ENCODE measurements at places on chromosomes 6 and 20.

DNA sequence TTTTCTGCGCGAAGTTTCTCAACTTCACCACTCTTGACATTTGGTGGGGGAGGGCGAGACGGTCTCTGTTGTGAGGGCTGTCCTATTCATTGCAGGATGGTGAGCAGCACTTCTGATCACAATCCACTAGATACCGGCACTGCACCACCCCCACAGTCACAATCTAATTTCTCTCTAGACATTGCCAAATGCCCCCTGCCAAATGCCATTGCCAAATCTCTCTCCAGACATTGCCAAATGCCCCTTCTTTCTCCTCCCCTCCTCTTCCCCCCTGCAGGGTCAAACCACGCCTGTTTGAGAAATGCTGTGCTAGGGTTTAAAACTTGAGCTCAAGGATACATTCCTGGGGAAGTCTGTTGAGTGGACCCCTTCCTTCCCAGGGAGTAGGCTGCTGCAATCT, 603.5 kb upstream of the CDH4 start:
- DNase-seq, result no peak

DNA sequence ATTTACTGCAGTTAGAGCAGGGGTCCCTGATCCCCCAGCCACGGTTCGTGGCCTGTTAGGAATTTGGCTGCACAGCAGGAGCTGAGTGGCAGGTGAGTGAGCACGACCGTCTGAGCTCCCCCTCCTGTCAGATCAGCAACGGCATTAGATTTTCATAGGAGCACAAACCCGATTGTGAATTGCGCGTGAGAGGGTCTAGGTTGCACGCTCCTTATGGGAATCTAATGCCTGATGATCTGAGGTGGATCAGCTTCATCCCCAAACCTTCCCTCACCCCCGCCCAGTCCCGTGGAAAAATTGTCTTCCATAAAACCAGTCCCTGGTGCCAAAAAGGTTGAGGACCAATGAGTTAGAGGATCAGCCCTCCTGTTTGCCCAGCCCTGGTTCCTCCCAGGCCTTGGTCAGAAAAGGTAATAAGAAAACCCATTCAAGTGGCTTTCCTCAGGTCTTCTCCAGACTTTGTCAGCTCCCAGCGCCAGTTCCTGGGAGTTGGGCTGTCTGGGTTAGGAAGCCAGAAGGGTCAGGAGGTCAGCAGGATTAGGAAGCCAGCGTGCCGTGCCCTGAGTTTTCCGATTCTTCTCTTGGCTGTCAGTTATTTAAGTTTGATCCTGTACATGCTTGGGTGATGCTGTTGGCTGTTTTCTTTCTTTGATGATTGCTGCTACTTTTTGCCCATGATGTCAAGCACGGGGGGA, 139.9 kb upstream of the PMEPA1 start:
- no peak for DNase-seq

GRCh38 chr6:155528982-155529453, 73.4 kb upstream of the NOX3 start:
- DNase-seq, result no peak

- no peak for DNase-seq
Observed at GRCh38 chr6:159989492-159990480, 20.9 kb downstream of the IGF2R start.

- DNase-seq, result no peak
Observed at GRCh38 chr6:108968325-108969316, 120.4 kb downstream of the ARMC2 start.

DNA sequence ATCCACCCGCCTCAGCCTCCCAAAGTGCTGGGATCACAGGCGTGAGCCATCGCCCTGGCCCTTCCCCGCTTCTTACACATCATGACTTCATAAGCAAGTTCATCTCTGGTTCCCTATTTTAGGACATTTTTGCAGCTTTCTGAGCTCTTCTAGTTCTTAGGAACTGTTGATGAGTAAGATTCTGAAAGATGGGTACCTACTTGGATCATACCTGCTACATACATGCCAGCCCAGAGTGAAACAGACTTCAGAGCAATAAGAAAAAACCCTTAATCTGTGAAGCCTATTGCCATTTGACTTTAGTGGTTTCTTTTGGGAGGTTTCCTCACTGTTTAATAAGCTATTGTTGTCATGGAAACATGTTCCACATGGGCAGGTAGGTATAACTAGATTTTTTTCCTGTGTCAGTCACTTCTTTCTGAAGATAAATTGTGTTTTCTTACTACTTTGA, 27.9 kb upstream of the TMEM217 start:
- DNase-seq, result no peak

GRCh38 chr20:56761393-56761792, 132.3 kb downstream of the TFAP2C start:
- DNase-seq, result no peak

GRCh38 chr20:48196001-48196400, 410.7 kb upstream of the SULF2 start:
- DNase-seq, result no peak

DNA sequence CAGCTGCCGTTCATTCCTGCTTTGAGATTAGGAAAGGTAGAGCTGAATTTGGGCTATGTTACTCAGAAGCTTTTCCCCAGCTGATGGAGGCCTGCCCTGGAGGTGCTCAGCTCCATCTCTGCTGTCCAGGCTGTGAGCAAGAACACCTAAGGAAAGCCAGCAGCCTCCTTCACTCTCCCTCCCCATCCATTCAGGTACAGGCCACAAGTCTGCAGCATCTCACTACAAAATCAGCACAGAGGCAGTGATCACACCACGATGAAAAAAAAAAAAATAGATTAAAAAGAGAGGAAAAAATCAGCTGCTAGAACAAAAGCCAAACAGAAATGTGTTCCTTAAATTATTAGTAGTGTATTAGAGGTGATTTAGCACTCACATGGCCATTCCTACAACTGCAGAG, 515.0 kb downstream of the CDH26 start:
- no peak for DNase-seq

GRCh38 chr20:34622821-34623451, 54.0 kb downstream of the PIGU start:
- no peak for DNase-seq
